ENCODE measurements at places on chromosomes 5 and 9.
A peak's percentile ranks its signal among the peaks of the same experiment; 100 is the strongest.

GRCh38 chr5:127609011-127609410 is 39.9 kb upstream of the CTXN3 start:
- no peak for DNase-seq

DNA sequence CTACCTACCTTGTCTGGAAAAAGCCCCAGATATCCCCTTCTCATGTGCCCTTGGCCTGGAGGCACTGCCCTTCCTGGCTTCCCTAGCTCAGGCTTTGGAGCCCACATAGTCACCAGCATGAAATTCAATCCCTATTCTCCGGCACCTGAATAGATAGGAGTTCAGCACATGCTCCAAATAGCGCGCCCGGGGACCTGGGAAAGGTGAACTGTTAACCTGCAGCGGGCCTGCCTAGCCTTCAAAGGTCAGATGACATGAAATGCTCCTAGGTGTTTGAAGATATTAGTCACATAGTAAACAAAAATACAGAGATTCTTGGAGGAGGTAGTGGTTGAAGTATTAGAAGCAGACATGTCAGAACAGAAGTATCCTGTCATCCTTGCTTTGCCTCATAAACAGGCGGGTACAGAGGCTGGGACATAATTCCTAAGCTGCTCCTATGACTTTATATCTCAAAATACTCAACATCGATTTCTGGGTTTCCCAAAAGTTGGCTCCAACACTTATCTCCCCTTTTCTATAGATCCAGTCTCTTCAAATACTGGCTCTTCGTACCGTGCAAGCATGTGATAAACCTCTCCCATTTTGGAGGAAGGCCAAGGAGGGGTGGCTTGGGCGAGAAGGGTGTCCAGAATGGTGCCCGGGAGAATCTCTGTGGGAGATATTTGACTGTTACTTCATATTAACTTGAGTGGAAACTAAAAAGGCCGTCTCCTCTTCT is 88.0 kb upstream of the ANKH start:
- DNase-seq = peak; percentile 41

- DNase-seq = no peak
Measured at GRCh38 chr9:107931071-107931715, 441.6 kb upstream of the KLF4 start.

GRCh38 chr5:73431204-73431851 is 17.2 kb downstream of the FOXD1 start:
- no peak for DNase-seq

DNA sequence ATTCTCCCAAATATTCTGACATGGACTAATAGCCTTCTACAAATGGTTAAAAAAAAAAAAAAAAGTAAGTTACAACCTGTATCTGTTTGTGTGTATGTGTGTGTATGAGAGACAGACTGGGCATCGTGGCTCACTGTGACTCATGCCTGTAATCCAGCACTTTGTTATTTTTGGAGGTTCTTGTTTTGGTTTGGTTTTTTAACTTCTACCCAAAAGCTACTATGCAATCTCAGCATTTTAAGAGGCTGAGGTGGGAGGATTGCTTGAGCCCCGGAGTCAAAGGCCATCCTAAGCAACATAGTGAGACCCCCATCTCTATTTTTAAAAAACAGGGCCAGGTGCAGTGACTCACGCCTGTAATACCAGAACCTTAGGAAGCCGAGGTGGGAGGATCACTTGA is 17.6 kb upstream of the HAVCR1 start:
- DNase-seq = peak; percentile 30

DNA sequence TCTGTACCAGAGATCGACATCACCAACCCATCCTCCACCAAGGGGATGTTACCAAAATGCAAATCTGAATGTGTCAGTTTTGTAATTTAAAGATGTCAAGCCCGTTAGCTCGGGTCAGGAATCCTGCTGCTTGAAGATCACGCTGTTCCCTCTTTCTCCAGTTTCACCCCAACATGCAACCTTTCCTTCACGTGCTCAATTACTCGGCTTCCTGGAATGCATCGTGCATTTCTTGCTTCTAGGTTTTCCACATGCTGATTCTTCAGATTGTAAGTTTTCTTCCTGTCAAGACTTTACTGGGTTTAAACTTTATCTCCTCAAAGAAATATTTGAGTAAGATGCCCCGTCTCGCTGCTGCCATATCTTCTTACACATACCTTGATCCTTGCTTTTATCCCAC is 209.5 kb upstream of the SNX2 start:
- DNase-seq = no peak

- no peak for DNase-seq
Measured at GRCh38 chr5:40757400-40757799, 1.6 kb upstream of the TTC33 start.

DNA sequence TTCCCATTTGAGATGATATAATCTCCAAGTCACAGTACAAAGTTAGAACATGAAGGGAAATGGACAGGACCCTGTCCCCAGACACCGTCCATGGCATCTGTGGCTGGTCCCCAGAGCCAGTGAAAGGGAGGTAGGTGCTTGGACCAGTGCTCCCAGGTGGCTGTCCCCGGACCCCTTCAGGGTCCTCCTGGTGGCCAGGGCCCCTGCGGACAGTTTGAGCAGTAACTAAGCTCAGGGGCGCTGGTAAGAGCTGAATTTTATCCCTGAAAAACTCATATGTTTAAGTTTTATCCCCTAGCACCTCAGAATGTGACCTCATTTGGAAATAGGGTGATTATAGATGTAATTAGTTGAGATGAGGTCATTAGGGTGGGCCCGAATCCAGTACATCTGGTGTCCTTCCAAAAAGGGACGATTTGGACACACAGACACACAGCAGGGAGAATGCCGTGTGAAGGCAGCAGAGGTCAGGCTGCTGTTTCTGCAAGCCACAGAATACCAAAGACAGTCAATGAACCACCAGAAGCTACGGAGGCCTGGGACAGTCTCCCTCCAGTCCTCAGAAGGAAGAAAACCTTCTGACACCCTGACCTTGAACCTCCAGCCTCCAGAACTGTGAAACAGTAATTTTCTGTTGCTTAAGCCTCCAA is 185.0 kb downstream of the ATPSCKMT start:
- no peak for DNase-seq
